Naive thymus-derived CD4-positive, alpha-beta T cell (primary cell): ENCODE measurements at places on chromosomes 1 and 21. TPM values are rescaled to one million over a fixed set of nuclear protein-coding genes. Genes with fewer than 3 reads are reported as not detected.

Gene AMY1C
- not detected for total RNA-seq

Gene DLGAP3
- total RNA-seq: 1.2 TPM

Gene CR1L
- not detected in 2 replicates for total RNA-seq

Gene TMCO4
- 27.1 TPM for total RNA-seq

Gene ARMH1
- total RNA-seq: 205 TPM

Gene PALMD
- total RNA-seq: not detected

Gene PADI2
- 0.11 TPM for total RNA-seq

Gene CLEC20A
- not detected for total RNA-seq

Gene BATF3
- 0.27 TPM for total RNA-seq

- no peaks in the 10 kb centered on the region for H3K36me3 ChIP-seq
- no peaks in the 10 kb centered on the region for H3K4me1 ChIP-seq
- no peak overlapping the region for H3K4me3 ChIP-seq
- H3K27ac ChIP-seq: no peak overlapping the region
- no peak for DNase-seq
Measured at GRCh38 chr1:88763649-88764406, 79.8 kb downstream of the PKN2 start.

DNA sequence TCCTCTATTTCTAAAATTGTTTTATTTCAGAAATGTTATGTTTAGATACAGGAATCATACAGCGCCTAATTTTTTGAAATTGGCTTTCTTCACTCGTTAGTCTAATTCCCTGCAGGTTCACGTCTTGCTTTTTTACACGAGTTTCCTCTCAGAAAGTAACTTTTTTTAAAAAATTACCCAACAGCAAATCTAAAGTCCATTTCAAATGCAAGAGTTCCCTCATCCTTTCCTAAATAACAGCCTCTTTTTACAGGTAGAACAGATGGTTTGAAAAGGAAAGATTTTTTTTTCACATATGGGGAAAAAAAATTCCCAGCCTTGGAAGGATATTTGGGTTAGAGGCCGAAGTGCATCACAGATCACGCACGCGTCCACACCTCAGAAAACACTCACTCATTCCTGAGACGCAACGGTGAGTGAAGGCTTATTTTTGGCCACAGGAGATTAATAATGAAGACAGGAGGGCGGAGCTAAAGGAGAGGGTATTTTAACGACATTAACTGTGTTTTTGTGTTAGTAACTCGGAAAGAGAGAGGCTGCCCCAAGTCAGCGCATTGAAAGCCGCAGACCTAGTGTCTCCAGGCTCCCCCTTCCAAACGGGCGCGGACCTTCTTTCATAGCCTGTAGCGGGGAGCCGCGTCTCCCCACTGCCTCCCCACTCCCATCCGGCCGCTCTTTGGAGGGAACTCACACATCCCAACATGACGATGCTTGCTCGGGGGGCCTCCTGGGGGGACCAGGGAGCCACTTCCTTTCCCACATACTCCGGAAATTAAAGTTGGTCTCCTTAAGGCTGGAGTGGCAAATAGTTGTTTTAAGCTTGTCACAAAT is 969 bp upstream of the RIPK4 start:
- DNase-seq: no peak
- H3K4me3 ChIP-seq: peak overlapping the region; percentile 64
- H3K27me3 ChIP-seq: peaks cover 8% of the 10 kb centered on the region
- no peak overlapping the region for H3K27ac ChIP-seq

GRCh38 chr1:236489710-236490377 is 33.9 kb upstream of the LGALS8 start:
- H3K36me3 ChIP-seq: no peaks in the 10 kb centered on the region
- H3K4me1 ChIP-seq: no peaks in the 10 kb centered on the region
- H3K27ac ChIP-seq: no peak overlapping the region
- no peaks in the 10 kb centered on the region for H3K27me3 ChIP-seq
- DNase-seq: no peak

GRCh38 chr1:168136709-168137514 is at the start of gene GPR161:
GPR161 (minus strand) TSS chr1:168136930; CDS start chr1:168104850, 32,080 bp downstream.
- peak within 1 kb of the TSS; percentile 63 for H3K4me3 ChIP-seq
- H3K36me3 ChIP-seq: no peaks in the 10 kb centered on the region
- H3K27me3 ChIP-seq: no peaks in the 10 kb centered on the region
- H3K27ac ChIP-seq: no peak within 1 kb of the TSS
- peak; percentile 4 for DNase-seq

- no peaks in the 10 kb centered on the region for H3K4me1 ChIP-seq
- H3K36me3 ChIP-seq: no peaks in the 10 kb centered on the region
- no peak for DNase-seq
- no peak overlapping the region for H3K4me3 ChIP-seq
- H3K27ac ChIP-seq: no peak overlapping the region
- H3K27me3 ChIP-seq: no peaks in the 10 kb centered on the region
Measured at GRCh38 chr1:66317248-66317515, 216.8 kb upstream of the SGIP1 start.

- no peaks in the 10 kb centered on the region for H3K36me3 ChIP-seq
- H3K27me3 ChIP-seq: no peaks in the 10 kb centered on the region
- H3K4me1 ChIP-seq: no peaks in the 10 kb centered on the region
- no peak overlapping the region for H3K4me3 ChIP-seq
- DNase-seq: no peak
- no peak overlapping the region for H3K27ac ChIP-seq
Measured at GRCh38 chr1:112536561-112536960, 27.8 kb downstream of the WNT2B start.

GRCh38 chr1:245859493-245860114 is 647.5 kb downstream of the SMYD3 start:
- no peak overlapping the region for H3K27ac ChIP-seq
- no peak overlapping the region for H3K4me3 ChIP-seq
- H3K4me1 ChIP-seq: no peaks in the 10 kb centered on the region
- H3K36me3 ChIP-seq: peaks cover 16% of the 10 kb centered on the region
- DNase-seq: no peak
- H3K27me3 ChIP-seq: no peaks in the 10 kb centered on the region

- no peak overlapping the region for H3K27ac ChIP-seq
- H3K36me3 ChIP-seq: no peaks in the 10 kb centered on the region
- no peaks in the 10 kb centered on the region for H3K4me1 ChIP-seq
- no peak for DNase-seq
- H3K4me3 ChIP-seq: no peak overlapping the region
Measured at GRCh38 chr1:171158096-171158495, 27.0 kb upstream of the FMO2 start.

DNA sequence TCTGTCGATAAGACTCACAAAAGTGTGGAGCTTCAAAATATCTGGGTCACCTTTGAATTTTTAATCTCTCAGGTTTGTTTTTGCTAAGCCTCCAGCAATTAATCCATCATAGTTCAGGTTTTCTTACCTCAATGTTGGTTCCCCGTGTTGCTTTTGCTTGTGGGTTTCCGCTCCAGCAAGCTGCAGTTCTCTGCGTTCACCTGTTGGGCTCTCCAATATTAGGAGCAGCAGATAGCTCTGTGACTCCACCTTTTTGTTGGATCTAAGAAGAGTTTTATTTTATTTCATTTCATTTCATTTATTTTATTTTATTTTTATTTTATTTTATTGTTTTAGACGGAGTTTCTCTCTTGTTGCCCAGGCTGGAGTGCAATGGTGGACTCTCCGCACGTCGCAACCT is 335.5 kb downstream of the COL11A1 start:
- no peaks in the 10 kb centered on the region for H3K4me1 ChIP-seq
- H3K27me3 ChIP-seq: no peaks in the 10 kb centered on the region
- no peak overlapping the region for H3K4me3 ChIP-seq
- H3K36me3 ChIP-seq: no peaks in the 10 kb centered on the region
- DNase-seq: no peak
- H3K27ac ChIP-seq: no peak overlapping the region

GRCh38 chr1:225467193-225468020 is 39.6 kb upstream of the LBR start:
- no peaks in the 10 kb centered on the region for H3K27me3 ChIP-seq
- no peaks in the 10 kb centered on the region for H3K36me3 ChIP-seq
- peak overlapping the region; percentile 85 for H3K27ac ChIP-seq
- H3K4me3 ChIP-seq: peak overlapping the region; percentile 94
- peaks cover 22% of the 10 kb centered on the region for H3K4me1 ChIP-seq
- peak; percentile 78 for DNase-seq

DNA sequence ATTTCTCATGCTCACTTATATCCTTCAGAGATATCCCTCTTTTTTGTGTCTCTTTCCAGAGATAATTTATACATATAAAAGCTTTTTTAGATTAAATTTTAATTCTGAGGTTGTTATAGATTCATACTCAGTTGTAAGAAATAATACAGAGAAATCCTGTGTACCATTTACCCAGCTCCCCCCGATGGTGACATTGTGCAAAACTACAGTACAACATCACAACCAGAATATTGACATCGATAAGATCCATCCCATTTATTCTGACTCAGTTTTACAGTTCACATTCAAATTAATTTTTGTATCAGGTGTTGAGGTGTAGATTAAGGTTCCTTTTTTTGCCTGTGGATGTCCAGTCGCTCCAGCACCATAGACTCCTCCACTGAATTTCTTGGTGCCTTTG is 14.3 kb downstream of the DMRTB1 start:
- H3K4me3 ChIP-seq: no peak overlapping the region
- H3K27ac ChIP-seq: no peak overlapping the region

DNA sequence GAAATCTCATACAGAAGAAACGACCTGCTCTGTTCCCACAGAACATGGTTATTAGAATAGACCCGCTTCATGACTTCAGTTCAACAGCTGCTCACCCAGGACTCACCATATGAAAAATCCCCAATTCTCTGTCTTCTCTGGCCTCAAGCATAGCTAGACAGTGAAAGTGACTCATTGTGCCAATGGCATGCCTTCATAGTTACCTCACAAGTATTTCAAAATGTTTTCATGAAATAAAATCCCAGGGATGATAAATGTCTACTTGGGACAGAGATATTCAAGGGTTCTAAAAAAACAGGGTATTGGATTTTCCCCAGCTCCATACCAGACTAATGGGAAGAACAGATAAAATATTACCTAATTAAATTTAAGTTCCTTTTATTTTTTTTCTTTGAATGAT is 82.3 kb downstream of the NOTCH2 start:
- H3K4me1 ChIP-seq: no peaks in the 10 kb centered on the region
- no peaks in the 10 kb centered on the region for H3K36me3 ChIP-seq
- H3K27ac ChIP-seq: no peak overlapping the region

DNA sequence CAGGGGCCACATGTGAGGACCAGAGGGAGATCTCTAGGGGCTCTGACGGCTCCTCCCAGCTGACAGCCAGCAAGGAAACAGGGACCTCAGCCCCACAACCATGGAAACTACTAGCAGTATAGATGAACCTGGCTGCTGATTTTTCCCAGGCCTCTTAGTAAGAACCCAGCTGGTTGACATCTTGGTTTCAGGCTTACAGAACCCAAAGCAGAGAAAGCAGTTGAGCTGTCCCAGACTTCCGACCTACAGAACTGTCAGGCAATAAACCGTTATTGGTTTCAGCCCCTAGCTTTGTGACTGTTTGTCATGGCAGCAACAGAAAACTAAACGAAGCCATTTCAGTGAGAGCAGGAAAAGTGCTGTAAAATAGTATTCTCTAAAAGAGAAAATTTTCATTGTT is 36.4 kb downstream of the ETS2 start:
- no peak overlapping the region for H3K4me3 ChIP-seq
- no peaks in the 10 kb centered on the region for H3K36me3 ChIP-seq
- DNase-seq: no peak
- H3K27ac ChIP-seq: no peak overlapping the region

DNA sequence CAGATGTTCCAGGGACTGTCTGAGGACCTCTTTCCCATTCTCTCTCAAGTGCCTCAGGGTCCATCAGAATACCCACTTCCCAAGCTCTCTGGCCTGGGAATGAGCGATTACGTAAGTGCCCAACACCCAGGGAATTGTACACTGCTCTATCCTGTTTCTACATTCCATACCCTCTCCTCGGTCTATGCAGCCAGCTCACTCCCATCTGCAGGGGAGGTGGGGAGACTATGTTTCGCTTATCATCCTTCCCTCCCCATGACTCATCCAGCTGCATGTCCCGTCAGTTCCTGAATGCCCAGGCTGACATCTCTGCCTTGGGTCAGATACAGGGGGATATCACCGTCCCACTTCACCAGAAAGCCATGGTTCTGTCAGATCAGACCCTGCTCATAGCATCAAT is 34.5 kb upstream of the CD1D start:
- H3K27ac ChIP-seq: no peak overlapping the region
- DNase-seq: no peak
- peaks cover 4% of the 10 kb centered on the region for H3K36me3 ChIP-seq
- no peaks in the 10 kb centered on the region for H3K27me3 ChIP-seq

DNA sequence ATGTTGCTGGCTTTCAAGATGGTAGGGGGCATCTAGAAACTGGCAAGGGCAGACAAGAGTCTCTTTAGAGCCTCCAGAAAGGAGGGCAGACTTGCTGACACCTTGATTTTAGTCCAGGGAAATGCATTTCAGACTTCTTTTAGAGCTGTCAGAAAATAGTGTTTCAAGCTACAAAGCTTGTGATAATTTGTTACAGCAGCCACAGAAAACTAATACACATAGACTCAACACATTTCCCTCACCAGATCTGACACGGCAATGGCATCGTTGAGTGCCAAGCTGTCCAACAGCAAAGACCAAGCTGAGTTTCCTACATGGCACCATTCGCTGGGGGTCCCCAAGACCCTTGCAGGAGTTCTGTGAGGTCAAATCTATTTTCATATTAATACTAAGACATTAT is 62.0 kb downstream of the SLC9A1 start:
- H3K4me1 ChIP-seq: no peaks in the 10 kb centered on the region
- H3K36me3 ChIP-seq: no peaks in the 10 kb centered on the region
- no peak overlapping the region for H3K4me3 ChIP-seq
- H3K27me3 ChIP-seq: no peaks in the 10 kb centered on the region
- no peak for DNase-seq

DNA sequence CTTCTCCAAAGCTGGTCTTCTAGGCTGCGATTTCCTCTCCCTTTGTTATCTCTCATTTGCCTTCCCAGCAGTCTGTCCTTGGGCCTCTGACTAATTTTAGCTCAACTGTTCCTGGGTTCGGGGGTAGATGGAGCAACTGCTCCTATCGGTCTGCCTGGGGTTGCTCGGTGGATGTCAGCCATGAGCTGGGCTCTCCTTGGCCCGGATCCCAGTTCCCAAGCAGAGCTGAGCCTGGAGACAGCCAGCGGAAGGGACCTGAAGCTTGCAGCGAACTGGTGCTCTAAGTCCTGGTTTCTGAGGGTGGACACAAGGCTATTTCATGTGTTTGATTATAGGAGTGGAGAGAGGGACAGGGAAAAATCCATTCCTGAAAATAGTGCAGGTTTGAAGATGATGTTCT is 423.0 kb downstream of the RPS6KC1 start:
- H3K36me3 ChIP-seq: no peaks in the 10 kb centered on the region
- no peaks in the 10 kb centered on the region for H3K27me3 ChIP-seq
- H3K27ac ChIP-seq: no peak overlapping the region
- H3K4me1 ChIP-seq: no peaks in the 10 kb centered on the region

- H3K27me3 ChIP-seq: no peaks in the 10 kb centered on the region
- no peak overlapping the region for H3K4me3 ChIP-seq
- H3K36me3 ChIP-seq: peaks cover 6% of the 10 kb centered on the region
- H3K4me1 ChIP-seq: no peaks in the 10 kb centered on the region
- no peak for DNase-seq
Measured at GRCh38 chr1:175174309-175175102, 18.1 kb downstream of the KIAA0040 start.

- no peak overlapping the region for H3K4me3 ChIP-seq
- DNase-seq: no peak
- no peaks in the 10 kb centered on the region for H3K36me3 ChIP-seq
- H3K27ac ChIP-seq: no peak overlapping the region
- H3K4me1 ChIP-seq: peaks cover 29% of the 10 kb centered on the region
Measured at GRCh38 chr1:243842161-243842560, 7.9 kb downstream of the AKT3 start.
